CD4-positive, alpha-beta memory T cell (primary cell): ENCODE measurements at places on chromosomes 16 and 17. TPM values are rescaled to one million over a fixed set of nuclear protein-coding genes. Genes with fewer than 3 reads are reported as not detected.

The KRTAP4-6 gene
- not detected for total RNA-seq

The MYH1 gene
- total RNA-seq: not detected

The RASL10B gene
- total RNA-seq: 0.15 TPM

The NGFR gene
- total RNA-seq: not detected

The SPNS3 gene
- 2.0 TPM for total RNA-seq

The GGT6 gene
- total RNA-seq: not detected

The MILR1 gene
- total RNA-seq: 0.90 TPM
